Lung microvascular endothelial cell (primary cell): ENCODE measurements at places on chromosomes 1 and 21. TPM values are rescaled to one million over a fixed set of nuclear protein-coding genes. Genes with fewer than 3 reads are reported as not detected.
A peak's percentile ranks its signal among the peaks of the same experiment; 100 is the strongest.

- DNase-seq: no peak
These were observed 904.2 kb downstream of the ADGRL2 start for GRCh38 chr1:82704966-82705365.

GRCh38 chr1:240100371-240100934 lies 8.8 kb downstream of the FMN2 start:
- no peak for DNase-seq

DNA sequence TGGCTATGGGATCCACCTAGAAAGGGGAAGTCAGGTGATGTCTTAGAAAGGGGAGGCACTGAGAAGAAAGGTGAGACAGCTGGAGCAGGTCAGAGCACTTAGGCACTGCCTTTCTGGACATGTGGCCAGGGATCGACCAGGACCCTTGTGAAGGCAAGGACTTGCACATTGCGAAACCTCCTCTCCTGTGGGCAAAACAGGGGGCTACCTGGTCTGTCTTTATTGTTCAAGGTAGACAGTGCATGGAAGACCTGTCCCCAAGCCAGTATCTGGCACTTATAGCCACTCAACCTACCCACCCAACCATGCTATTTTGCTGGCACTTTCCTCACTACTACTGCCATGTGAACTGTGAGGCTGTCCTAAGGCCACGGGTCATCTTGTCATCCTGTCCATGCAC lies 67.2 kb downstream of the NAV1 start:
- DNase-seq: no peak

DNA sequence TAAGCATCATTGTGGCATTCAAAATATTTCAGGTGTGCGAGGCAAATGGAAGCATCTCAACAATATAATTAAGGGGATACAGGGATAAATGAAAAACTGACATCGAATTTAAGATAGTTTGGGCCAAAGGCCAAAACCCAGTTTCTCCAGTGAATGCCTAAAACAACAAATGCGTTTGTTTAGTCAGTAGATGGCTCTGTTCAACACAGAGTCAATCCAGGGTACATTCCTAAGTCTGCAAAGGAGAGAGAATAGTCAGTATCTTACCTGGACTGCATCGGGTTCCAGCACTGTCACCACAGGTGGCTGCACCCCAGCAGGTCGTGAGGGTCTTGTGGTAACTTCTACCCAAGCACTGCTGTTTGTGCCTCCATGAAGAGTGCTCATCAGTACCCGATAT lies 321.1 kb downstream of the KCTD3 start:
- DNase-seq: no peak

DNA sequence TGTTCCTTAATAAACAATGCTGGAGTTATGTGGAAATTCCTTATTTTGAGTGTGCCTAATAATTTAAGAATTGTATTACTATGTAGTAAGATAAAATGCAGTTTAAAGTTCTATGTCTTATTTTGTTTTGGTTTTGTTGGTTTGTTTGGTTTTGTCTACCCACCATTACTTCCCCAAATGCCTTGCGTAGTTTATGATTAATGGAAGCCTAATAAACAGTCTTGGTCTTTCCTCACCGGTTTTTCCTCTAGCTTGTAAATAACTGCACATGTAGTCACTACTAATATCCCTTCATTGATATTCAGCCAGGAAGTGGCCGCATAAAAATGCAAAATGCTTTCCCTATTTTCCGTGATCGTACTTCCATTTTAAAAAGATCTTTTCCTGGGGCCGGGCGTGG lies 2.9 kb downstream of the SDCCAG8 start:
- no peak for DNase-seq

DNA sequence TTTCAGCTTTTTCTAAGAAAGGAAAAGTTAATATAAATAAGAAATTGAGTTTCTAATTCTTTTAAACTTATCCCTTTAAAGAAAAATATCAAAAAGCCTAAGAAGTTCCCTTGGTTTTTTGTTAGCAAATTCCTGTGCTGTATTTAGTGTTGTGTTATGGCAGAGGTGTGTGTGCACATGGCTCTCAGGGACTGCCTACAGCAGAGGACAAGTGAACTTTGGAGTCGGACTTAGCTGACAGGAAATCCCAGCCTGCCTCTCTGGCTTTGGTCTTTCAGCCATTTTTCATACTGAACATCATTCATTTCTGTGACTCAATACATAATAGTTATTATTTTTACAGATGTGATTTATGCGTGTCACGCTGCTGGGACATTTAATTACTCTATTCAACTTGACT lies 149.6 kb downstream of the FMN2 start:
- no peak for DNase-seq

GRCh38 chr1:55679971-55680370 lies 464.8 kb upstream of the USP24 start:
- no peak for DNase-seq

GRCh38 chr1:53176452-53177208 lies 20.0 kb upstream of the CPT2 start:
- DNase-seq: no peak

- no peak for DNase-seq
These were observed 68.0 kb upstream of the TRAPPC10 start for GRCh38 chr21:43944078-43944633.

GRCh38 chr1:147492207-147492606 lies 49.1 kb upstream of the BCL9 start:
- DNase-seq: peak; percentile 13

DNA sequence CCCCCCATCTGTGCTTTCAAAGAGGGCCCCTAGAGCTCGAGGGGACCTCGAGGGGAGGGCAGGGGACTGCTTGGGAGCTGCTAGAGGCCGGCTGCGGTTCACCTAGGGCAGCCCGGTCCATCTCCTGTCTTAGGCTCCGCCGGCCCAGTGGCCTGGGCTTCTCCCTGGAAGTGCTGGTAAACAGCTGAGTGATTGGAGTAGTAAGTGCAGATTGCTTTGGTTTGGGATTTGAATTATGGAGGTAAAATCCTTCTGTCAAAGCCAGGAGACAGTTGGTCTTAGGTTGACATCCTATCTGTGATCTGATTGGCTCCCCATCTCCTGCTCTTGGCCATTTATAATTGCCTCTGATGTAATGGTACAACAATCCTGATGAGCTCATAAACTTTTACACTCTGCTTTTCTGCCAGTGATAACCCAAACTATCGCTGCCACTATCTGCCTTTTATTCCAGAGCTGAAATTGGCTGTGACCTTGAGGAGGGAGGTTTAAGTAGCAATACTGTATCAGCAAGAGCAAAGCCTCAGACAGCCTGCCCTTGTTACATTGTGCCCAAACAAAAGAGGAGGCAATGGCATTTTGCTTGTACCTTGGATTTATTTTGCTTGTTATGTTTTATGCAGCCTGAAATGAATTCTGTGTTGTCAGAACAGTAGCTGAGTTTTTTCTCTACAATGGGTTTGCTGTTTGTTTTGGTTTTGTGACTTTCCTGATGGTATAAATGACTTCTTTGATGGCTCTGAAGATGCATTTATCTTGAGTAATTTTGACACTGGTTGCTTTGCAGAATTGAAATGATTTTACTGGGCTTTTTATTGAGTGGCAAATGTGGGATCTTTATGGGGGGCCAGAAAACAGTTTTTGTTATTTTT lies 2.4 kb downstream of the ARID1A start:
- peak; percentile 96 for DNase-seq

- DNase-seq: no peak
These were observed 13.8 kb upstream of the MPZL1 start for GRCh38 chr1:167707942-167708341.

GRCh38 chr1:50272912-50273311 lies 150.3 kb downstream of the DMRTA2 start:
- no peak for DNase-seq

GRCh38 chr1:196155586-196155985 lies 452.7 kb downstream of the KCNT2 start:
- no peak for DNase-seq

GRCh38 chr21:42539342-42539741 lies 25.7 kb downstream of the SLC37A1 start:
- no peak for DNase-seq

GRCh38 chr1:161933592-161934588 lies 89.8 kb downstream of the OLFML2B start:
- no peak for DNase-seq

DNA sequence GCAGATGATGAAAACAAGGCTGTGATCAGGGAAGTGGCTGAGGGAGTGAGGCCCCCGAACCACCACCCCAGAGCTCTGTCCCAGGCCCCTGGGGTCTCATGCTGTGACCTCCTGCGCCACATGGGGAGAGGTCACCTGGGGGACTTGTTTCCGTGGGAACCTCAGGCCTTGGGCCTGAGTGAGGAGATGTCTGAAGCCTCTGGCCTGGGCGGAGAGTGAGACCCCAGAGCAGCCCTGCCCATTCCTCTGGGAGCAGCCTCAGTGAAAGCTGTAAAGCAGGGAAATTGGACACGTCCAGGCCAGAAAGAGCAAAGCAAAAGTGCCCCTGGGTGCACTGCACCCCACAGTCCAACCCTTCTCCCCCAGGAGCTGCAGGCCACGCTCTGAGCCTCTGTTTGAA lies 16.5 kb upstream of the NPHP4 start:
- DNase-seq: no peak

- DNase-seq: no peak
These were observed 3.6 kb downstream of the FAM89A start for GRCh38 chr1:231036416-231036815.

DNA sequence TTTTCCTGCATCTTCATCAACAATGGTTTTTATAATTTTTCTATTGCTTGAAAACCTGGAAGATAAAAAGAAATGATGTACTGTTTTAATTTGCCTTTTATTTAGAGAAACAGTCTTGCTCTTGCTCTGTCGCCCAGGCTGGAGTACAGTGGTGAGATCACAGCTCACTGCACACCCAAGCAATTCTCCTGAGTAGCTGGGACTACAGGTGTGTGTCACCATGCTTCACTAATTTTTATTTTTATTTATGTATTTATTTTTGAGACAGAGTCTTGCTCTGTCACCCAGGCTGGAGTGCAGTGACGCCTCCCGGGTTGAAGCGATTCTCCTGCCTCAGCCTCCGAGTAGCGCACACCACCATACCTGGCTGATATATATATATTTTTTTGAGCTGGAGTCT lies 43.0 kb upstream of the RPL11 start:
- no peak for DNase-seq

DNA sequence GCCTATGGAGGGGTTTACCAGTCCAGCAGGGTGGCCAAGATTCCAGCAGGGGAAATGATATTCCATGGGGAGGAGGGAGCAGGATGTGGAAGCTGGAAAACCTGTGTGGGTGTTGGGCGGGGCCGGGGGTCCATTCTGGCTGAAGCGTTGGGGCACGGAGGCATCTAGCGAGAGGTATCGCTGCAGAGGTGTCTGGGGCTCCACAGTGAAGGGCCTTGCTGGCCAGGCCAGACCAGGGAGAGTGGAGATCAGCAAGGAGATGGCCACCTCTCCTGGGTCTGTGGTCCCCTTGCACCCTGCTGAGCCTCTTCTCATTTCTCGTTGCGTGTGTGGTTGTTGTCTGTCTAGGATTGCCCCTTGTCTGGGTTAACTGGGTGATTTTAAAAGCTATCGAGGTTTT lies 6.2 kb downstream of the COQ8A start:
- peak; percentile 31 for DNase-seq

- DNase-seq: peak; percentile 55
These were observed 730 bp downstream of the ZCCHC17 start for GRCh38 chr1:31297277-31298247.

DNA sequence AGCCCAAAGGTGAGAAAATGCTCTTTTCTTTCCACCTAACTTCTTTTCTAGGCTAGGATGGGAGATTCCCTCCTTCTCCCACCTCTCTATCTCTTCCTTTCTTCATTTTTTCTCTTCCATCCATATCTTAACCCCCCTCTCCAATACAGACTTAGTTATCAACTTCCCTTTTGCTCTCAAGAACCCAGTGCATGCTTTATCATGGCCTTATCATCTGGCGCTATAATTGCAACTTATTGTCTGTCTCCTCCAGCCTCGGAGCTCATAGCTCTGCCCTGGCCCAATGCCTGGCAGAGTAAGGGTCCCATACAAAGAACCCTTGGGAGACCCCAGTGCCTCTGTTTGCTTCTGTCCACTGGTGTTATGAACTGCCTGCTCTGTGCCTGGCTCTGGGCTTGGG lies 71.0 kb upstream of the NFASC start:
- no peak for DNase-seq

PIGV gene
- 5.0 and 7.1 TPM in 2 replicates for total RNA-seq

NID1 gene
- total RNA-seq: 131 and 178 TPM in 2 replicates

PLEKHM2 gene
- 34.2 and 44.2 TPM in 2 replicates for total RNA-seq

PRKAA2 gene
- total RNA-seq: 1.7 and 4.0 TPM in 2 replicates

ARHGEF16 gene
- total RNA-seq: 0.20 and 0.44 TPM in 2 replicates

DENND2D gene
- 0.65 and 1.4 TPM in 2 replicates for total RNA-seq
